A549 treated with AZD2906 at 1 μM for 4 hours (cell line): ENCODE measurements at places on chromosomes 2 and 18. TPM values are rescaled to one million over a fixed set of nuclear protein-coding genes. Genes with fewer than 3 reads are reported as not detected.

Gene TMEM163
- total RNA-seq, result 0.09 to 0.17 TPM (median 0.10 TPM) in 5 replicates

Gene EMILIN1
- 0.21 to 0.56 TPM (median 0.46 TPM) in 5 replicates for total RNA-seq

Gene DPP4
- total RNA-seq, result 0.65 to 1.1 TPM (median 0.87 TPM) in 5 replicates

Gene STARD6
- not detected in 5 replicates for total RNA-seq

Gene ASIC4
- 0.04 to 0.07 TPM (median 0.05 TPM) in 5 replicates for total RNA-seq

Gene NCKAP5
- total RNA-seq, result 0.76 to 1.1 TPM (median 0.79 TPM) in 5 replicates

Gene SCN7A
- total RNA-seq, result not detected in 5 replicates

Gene CAD
- 49.7 to 63.9 TPM (median 61.7 TPM) in 5 replicates for total RNA-seq

Gene SCN9A
- total RNA-seq, result 2.3 to 4.5 TPM (median 3.7 TPM) in 5 replicates

Gene FMNL2
- 28.4 to 36.5 TPM (median 32.9 TPM) in 5 replicates for total RNA-seq

Gene IL1B
- 0.07 to 0.21 TPM (median 0.14 TPM) in 5 replicates for total RNA-seq

Gene ANO7
- total RNA-seq, result 1.6 to 2.0 TPM (median 1.9 TPM) in 5 replicates

Gene CXCR1
- not detected in 5 replicates for total RNA-seq

Gene MLPH
- 232 to 335 TPM (median 309 TPM) in 5 replicates for total RNA-seq

Gene SIGLEC15
- total RNA-seq, result 0.03 to 0.06 TPM in 2 of 5 replicates, not detected in the others

Gene CCDC138
- total RNA-seq, result 6.5 to 8.1 TPM (median 7.0 TPM) in 5 replicates

Gene GKN1
- total RNA-seq, result 0.37 to 0.77 TPM (median 0.66 TPM) in 5 replicates

Gene TEKT4
- not detected in 5 replicates for total RNA-seq

Gene CENPA
- total RNA-seq, result 46.5 to 51.7 TPM (median 50.2 TPM) in 5 replicates

Gene PRLH
- total RNA-seq, result not detected in 5 replicates

Gene BOLL
- total RNA-seq, result not detected in 5 replicates

Gene LYG1
- 1.0 to 2.2 TPM (median 1.7 TPM) in 5 replicates for total RNA-seq

Gene MROH2A
- 0.11 to 0.23 TPM (median 0.18 TPM) in 4 of 5 replicates, not detected in the other for total RNA-seq

Gene PDE11A
- 0.24 to 0.50 TPM (median 0.38 TPM) in 5 replicates for total RNA-seq

Gene TRIM43
- 0.07 to 0.23 TPM (median 0.09 TPM) in 4 of 5 replicates, not detected in the other for total RNA-seq

Gene GDF7
- 0.09 to 0.14 TPM (median 0.13 TPM) in 5 replicates for total RNA-seq

Gene C2orf78
- not detected in 5 replicates for total RNA-seq

Gene RAMP1
- 0.07 to 0.10 TPM in 2 of 5 replicates, not detected in the others for total RNA-seq

Gene APCDD1
- 0.02 to 0.17 TPM (median 0.07 TPM) in 4 of 5 replicates, not detected in the other for total RNA-seq

Gene PLB1
- 1.6 to 2.4 TPM (median 1.9 TPM) in 5 replicates for total RNA-seq

Gene CNDP1
- 0.08 TPM in 1 of 5 replicates, not detected in the others for total RNA-seq

Gene HOXD8
- total RNA-seq, result 5.0 to 6.2 TPM (median 5.3 TPM) in 5 replicates

Gene NAT8
- total RNA-seq, result not detected in 5 replicates

Gene CPS1
- total RNA-seq, result 10.9 to 16.3 TPM (median 14.8 TPM) in 5 replicates

Gene DYNC1I2
- total RNA-seq, result 62.5 to 84.0 TPM (median 72.8 TPM) in 5 replicates

Gene SNTG2
- not detected in 5 replicates for total RNA-seq

Gene RNF125
- 0.22 to 0.31 TPM (median 0.27 TPM) in 5 replicates for total RNA-seq

Gene CPO
- 0.05 to 0.11 TPM (median 0.09 TPM) in 4 of 5 replicates, not detected in the other for total RNA-seq

Gene ATF2
- 14.8 to 21.3 TPM (median 18.0 TPM) in 5 replicates for total RNA-seq

Gene TAF4B
- total RNA-seq, result 3.7 to 5.1 TPM (median 3.9 TPM) in 5 replicates

Gene EGR4
- 0.19 to 0.32 TPM (median 0.25 TPM) in 5 replicates for total RNA-seq

Gene GREB1
- total RNA-seq, result 2.3 to 4.1 TPM (median 3.5 TPM) in 5 replicates

Gene KLHL41
- 0.14 to 0.24 TPM (median 0.19 TPM) in 5 replicates for total RNA-seq

Gene ICOS
- not detected in 5 replicates for total RNA-seq

Gene SCN1A
- not detected in 5 replicates for total RNA-seq
